Astrocyte (in vitro differentiated cells and primary cell): ENCODE measurements at places on chromosomes 11 and 22.
A peak's percentile ranks its signal among the peaks of the same experiment; 100 is the strongest.

GRCh38 chr11:24122291-24122690, 374.6 kb upstream of the LUZP2 start:
- no peak for DNase-seq

- DNase-seq, result no peak
Measured at GRCh38 chr11:18739685-18740084, 13.7 kb upstream of the IGSF22 start.

- no peak for DNase-seq
Measured at GRCh38 chr11:93686226-93686625, 24.7 kb downstream of the CEP295 start.

DNA sequence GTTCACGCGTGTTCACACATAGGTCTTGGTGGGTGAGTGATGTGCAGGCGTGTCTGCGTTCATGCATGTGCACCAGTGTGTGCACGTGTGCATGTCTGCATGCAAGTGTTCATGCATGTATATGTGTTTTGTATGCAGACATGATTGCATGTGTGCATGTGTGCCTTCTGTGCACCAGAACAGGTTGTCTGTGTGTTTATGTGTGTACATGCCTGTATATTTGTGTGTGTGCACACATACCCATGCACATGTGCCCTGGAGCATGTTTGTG, 4.9 kb downstream of the ZDHHC8 start:
- DNase-seq, result no peak

GRCh38 chr11:128824191-128825049, 42.7 kb downstream of the KCNJ1 start:
- no peak for DNase-seq

DNA sequence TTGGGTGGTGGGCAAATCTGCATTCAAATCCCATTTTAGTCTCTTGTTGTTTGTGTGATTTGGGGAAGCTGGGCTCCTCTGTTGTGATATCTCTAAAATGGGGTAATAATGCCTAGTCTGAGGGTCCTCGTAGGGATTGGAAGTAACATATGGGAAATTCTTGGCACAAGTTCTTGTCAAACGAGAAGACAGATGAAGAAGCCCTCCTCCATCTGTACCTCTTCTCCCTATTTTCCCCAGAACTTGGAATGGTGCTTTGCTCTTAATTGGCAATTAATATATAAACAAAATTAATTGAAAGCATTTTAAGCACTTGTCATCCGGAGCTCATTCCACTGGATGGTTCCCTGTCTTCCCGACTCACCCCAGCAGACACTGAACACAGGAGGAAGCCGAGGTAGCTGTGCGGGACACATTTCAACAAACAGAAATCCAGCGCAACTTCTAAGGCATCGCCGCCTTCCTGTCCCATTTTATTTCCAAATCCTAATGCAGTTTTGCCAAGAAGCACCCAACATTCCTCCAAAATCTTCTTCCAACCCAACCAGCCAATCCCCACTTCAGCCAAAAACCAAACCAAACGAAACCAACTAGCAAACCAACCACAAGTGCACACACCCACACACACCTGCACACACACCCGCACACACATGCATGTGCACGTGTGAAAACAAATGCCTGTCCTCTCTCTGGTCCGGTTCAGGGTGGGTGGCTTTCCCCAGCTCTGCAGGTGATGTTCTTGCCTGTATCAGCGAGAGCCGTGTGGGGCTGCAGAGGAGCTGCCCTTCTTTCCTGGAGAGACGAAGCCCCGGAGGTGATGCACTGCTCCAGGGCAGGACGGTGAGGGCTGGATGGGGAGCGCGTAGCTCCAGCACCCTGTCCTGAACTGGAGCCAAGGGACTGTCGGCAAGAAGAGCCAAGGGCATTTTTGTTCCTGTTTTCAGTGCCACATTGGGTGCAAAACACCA, 100.8 kb upstream of the B3GAT1 start:
- no peak for DNase-seq

DNA sequence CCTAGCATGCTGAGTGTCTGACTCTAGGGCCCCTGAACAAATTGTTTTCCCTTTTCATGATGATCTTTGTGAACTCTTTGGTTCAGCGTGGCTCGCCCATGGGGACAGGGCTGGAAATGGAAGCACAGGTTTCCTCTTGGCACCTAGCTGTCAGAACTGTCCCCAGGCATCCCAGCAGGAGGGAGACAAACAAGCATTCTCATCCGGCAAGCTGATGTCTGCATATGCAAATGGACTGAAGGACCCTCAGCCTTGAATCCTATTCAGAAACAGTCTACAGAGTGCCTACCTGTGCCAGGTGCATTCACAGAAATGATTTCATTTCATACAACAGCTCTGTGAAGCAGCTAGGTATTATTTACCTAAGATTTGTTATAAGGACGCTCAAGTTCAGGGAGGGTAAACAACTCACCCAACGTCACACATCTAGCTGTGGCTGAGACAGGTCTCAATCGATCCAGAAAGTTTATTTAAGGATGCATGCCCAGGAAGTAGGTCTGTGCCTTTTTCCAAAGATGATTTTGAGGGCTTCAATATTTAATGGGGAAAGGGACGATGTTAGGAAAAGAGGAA, 176.4 kb downstream of the KIRREL3 start:
- no peak for DNase-seq

DNA sequence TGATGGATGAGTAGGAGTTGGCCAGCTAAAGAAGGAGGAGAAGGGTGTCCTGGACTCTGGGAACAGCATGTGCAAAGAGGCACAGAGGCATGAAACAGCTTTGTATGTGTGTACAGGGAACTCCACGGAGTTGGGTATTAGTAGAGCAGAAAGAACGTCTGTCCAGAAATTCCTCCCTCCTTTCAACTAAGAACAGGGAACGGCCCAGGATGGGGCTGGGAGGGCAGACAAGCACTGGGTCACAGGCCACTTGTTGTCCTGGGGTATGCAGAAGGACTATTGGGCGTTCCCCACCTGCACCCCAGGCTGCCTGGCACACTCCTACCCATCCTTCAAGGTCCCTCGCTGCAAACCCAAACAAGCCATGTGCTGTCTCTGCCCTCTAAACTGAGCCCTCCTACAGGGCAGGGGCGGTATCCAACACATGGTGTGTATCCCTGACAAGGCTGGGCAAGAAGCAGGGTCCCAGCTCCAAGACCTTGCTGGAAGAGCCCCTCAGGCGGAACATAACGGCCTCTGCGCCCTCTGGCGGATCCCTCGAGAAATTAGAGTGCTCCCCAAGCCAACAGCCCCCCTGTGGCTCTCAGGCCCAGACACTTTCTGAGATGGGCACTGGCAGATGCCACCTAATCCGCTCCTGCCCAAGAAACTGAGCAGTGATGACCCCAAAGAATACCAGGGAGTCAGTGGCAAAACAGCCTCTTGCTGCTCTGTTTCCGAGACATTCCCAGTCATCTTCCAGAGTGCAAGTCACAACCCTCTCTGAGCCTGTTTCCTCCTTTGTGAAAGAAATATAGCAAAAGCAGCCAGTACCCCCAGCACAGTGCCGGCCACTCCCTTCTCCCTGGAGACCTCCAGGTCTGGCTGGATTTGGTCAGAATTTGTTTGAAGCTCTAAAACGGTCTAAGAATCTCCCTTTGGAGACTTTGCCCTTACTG, 1.6 kb upstream of the ELFN2 start:
- DNase-seq, result peak; percentile 24

GRCh38 chr22:46789992-46790391, 27.5 kb downstream of the TBC1D22A start:
- DNase-seq, result peak; percentile 5

DNA sequence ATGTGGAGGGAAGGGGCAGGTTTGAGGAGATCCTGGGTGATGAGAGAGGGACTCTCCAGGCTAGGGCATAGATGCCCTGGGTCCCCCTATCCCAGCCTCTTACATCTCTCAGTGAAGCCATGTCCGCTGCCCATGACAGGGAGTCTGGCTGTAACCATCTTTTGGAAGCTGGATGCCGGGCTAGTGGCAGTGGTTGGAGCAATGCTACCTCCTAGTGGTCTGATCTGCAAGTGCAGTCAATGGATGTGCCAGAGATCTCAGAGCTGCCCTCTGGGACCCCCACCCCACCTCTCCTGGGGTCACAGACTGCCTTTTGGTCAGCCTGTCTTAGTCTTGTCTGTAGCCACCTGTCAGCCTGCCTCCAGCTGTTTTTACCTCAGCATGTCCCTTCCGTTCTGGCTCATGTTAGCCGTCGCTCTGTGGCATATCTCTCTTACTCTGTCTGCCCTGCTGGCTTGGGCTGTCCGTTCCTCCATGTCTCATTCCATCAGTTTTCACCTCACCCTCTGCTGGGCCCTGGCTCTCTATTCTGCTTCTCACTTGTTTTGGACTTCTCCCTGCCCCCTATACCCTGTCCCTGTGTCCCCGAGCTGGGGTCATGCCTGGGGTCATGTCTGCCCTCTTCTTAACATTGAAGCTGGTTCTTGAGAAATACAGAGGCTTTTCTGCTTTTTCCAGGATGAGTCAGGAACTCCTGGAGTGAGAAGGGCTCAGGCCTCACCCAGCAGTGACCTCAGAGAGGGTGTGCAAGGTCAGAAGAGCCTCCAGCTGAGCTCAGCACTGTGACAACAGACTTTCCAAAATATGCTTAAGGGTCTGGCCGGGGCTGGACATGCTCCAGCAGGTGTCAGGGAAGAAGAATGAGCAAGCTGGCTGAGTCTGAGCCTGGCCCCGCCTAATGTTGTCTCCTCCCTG, 52.0 kb upstream of the THY1 start:
- peak; percentile 76 for DNase-seq

DNA sequence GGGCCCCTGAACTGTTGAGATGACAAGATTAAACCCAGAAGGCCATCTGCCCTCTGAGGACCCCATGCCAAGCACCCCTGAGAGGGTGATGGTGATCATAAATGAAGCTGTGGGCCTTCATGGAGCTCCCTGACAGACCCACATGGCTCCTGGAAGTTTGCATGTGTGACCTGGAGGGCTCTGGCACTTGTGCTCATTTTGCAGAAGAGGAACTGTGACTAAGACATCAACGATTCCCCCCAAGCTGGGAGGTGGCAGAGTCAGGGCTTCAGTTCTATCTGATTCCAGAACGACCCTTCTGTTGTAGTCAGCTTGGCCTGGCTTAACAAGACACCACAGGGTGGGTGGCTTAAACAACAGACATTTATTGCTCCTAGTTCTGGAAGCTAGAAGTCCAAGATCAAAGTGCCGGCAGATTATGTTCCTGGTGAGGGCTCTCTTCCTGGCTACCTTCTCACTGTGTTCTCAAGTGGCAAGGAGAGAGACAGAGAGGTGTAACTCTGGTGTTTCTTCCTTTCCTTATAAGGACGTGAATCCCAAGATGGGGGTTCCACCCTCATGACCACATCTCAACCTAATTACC, 46.4 kb upstream of the CD82 start:
- DNase-seq, result no peak

- DNase-seq, result no peak
Measured at GRCh38 chr11:29100967-29101366, 915.9 kb downstream of the KCNA4 start.

- DNase-seq, result no peak
Measured at GRCh38 chr11:78898266-78898775, 323.7 kb upstream of the NARS2 start.

- peak; percentile 10 for DNase-seq
Measured at GRCh38 chr22:50150161-50151129, 20.1 kb upstream of the PANX2 start.
